ENCODE measurements at places on chromosomes 1 and 21. TPM values are rescaled to one million over a fixed set of nuclear protein-coding genes. Genes with fewer than 3 reads are reported as not detected.
A peak's percentile ranks its signal among the peaks of the same experiment; 100 is the strongest.

The KRTAP10-2 gene
- not detected for total RNA-seq

The CYP4Z1 gene
- total RNA-seq, result 0.85 TPM

The OR2T29 gene
- total RNA-seq, result not detected

DNA sequence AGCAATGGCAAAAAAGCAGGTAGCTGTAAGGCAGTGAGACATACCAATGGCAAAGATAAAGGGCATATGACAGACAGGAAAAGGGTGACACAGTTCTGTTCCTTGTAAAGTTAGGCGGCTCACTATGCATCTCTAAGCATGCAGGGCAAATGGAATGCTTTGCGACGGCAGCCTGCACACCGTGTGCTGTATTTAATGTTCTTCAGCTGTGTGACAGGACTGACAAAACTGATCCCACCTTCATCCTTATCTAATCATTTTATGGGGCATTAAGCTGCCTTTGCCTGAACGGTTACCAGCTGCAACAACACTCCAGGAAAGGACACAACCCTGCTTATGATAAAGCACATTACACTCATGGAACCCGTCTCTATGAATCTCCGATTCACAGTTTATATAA is 80.5 kb upstream of the VAV3 start:
- no peak for DNase-seq

GRCh38 chr1:36516372-36517010 is 33.8 kb upstream of the CSF3R start:
- peak; percentile 41 for DNase-seq

DNA sequence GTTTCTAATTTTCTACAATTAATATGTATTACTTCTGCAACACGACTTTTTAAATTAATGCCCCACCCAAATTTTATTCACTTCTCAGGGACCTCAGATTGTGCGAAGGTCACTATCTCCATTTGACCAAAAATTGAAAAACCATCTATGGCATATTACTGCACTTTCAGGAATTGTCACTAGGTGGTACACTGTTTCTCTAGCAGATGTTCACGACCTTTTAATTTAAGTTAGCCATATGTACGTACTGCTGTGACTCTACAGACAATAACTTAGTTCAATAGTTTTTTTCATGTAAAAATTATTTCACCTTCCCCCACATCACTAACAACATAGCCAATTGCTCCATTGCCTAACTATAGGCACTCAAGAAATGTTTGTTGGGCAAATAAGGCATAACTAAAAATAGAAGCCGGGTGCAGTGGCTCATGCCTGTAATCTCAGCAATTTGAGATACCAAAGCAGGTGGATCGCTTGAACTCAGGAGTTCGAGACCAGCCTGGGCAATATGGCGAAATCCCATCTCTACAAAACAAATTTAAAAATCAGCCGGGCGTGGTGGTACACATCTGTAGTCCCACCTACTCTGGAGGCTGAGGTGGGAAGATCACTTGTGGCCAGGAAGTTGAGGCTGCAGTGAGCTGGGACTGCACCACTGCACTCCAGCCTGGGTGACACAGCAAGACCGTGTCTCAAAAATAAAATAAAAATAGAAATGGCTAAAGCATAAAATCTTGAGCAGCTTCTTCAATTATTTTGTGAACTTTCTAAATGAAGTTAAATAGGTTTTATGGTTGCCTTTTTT is 75.7 kb upstream of the PKN2 start:
- no peak for DNase-seq

GRCh38 chr1:64440183-64440826 is 29.6 kb upstream of the CACHD1 start:
- DNase-seq, result no peak

- DNase-seq, result no peak
These were observed 586.3 kb downstream of the ADGRL2 start for GRCh38 chr1:82387012-82387366.

- DNase-seq, result no peak
These were observed 644.2 kb upstream of the PLXNA2 start for GRCh38 chr1:208888376-208888775.
